Fibroblast of lung (primary cell): ENCODE measurements at places on chromosomes 7 and 10. TPM values are rescaled to one million over a fixed set of nuclear protein-coding genes. Genes with fewer than 3 reads are reported as not detected.

DNA sequence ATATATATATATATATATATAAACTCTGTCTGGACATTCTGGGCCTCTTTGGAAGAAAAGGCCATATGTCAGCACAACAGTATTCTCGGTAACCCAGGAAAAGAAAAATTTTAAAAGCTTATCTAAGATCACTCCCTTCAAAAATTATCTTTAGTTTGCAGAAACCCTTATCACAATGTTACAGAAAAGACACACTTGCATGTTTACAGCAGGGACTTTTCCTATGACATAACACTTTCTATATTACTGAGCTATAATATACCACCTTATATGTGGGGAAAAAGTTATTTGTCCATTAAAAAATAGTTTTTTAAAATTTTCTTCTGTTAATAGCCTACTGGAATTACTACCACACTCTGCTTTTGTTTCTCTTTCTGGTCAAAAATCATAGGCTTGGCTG lies 25.4 kb downstream of the ANKRD61 start:
- H3K4me1 ChIP-seq, result no peaks in the 10 kb centered on the region
- H3K4me3 ChIP-seq, result no peak overlapping the region
- H3K36me3 ChIP-seq, result peaks cover 2% of the 10 kb centered on the region
- no peaks in the 10 kb centered on the region for H3K27me3 ChIP-seq

GRCh38 chr10:33859319-33860022 lies 525.0 kb upstream of the NRP1 start:
- no peaks in the 10 kb centered on the region for H3K4me1 ChIP-seq
- no peak overlapping the region for H3K27ac ChIP-seq
- DNase-seq, result no peak
- H3K4me3 ChIP-seq, result no peak overlapping the region

GRCh38 chr10:63409465-63410027 lies 56.2 kb downstream of the JMJD1C start:
- H3K4me1 ChIP-seq, result peaks cover under 1% of the 10 kb centered on the region
- H3K4me3 ChIP-seq, result no peak overlapping the region
- no peak overlapping the region for H3K27ac ChIP-seq
- peak; percentile 43 for DNase-seq

- DNase-seq, result no peak
- H3K27me3 ChIP-seq, result no peaks in the 10 kb centered on the region
- H3K4me3 ChIP-seq, result no peak overlapping the region
- peaks cover 5% of the 10 kb centered on the region for H3K4me1 ChIP-seq
- H3K27ac ChIP-seq, result no peak overlapping the region
Observed at GRCh38 chr10:35559416-35559815, 45.7 kb upstream of the GJD4 start.

GRCh38 chr7:37419496-37419895 lies 29.2 kb downstream of the ELMO1 start:
- no peak for DNase-seq
- H3K4me3 ChIP-seq, result no peak overlapping the region
- no peaks in the 10 kb centered on the region for H3K27me3 ChIP-seq
- no peaks in the 10 kb centered on the region for H3K4me1 ChIP-seq

DNA sequence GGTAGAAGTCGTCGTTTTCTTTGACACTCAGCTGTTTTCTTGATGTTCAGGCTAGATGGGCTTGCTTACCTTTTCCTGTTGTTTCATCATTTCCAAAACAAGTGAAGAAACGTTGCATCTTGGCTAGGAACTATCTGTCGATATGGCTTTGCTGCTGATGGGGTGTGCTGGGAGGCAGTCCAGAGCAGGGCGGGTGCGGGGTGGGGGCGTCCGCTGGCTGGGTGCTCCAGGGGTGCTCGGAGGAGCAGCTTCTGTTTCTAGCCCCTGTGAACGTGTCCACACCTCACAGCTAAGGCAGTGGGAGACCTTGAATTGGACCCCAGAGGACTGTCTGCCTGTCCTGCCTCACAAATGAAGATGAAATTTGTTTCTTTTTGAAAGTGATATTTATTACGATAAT lies 7.6 kb upstream of the SUN1 start:
- H3K27me3 ChIP-seq, result no peaks in the 10 kb centered on the region
- peak overlapping the region; percentile 77 for H3K27ac ChIP-seq
- peak overlapping the region; percentile 2 for H3K4me3 ChIP-seq
- H3K4me1 ChIP-seq, result peaks cover 19% of the 10 kb centered on the region
- no peak for DNase-seq

ZNF467 gene
- total RNA-seq, result 1.0 and 1.3 TPM in 2 replicates

TFR2 gene
- total RNA-seq, result under 0.01 TPM in 1 of 2 replicates, not detected in the other

STEAP1B gene
- total RNA-seq, result 10.3 and 14.7 TPM in 2 replicates
